ENCODE measurements at places on chromosomes 2 and 18.
A peak's percentile ranks its signal among the peaks of the same experiment; 100 is the strongest.

DNA sequence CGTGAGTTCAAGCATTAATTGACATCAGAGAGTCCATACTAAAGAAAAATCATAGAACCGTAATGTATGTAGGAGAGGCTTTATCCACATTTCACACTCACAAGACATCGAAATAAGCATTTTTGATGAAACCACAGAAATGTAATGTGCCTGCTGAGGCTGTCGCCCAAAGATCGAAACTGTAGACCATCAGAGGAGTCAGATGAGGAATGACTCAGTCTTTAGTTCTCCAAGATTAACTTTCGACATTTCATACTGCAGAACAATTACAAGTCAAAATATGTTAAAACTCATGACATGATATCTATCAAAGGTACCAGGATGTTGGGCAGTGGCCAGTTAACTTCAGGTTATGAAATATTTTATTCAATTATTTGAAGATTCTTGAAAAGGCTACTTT, 79.6 kb downstream of the RAB31 start:
- DNase-seq = peak; percentile 21

DNA sequence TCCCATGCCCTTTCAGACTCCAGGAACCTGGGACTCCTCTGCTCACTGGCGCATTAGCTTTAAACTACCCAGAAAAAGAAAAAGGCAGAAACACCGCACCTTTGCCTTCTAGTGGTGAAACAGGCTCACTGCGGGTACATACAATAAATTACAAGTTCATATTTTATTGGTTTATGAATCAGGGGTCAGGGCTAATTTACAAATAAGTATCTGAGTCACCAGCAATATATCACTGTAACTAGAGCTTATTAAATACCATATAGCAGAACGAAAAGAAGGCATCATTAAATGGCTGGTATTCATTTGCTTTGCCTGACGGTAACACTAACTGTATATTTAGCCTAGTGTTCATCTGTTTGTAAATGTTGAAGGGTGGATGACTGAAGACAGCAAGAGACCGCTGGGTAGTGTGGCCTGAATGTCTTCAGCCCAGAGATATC, 26.9 kb upstream of the DTNB start:
- DNase-seq = peak; percentile 63

DNA sequence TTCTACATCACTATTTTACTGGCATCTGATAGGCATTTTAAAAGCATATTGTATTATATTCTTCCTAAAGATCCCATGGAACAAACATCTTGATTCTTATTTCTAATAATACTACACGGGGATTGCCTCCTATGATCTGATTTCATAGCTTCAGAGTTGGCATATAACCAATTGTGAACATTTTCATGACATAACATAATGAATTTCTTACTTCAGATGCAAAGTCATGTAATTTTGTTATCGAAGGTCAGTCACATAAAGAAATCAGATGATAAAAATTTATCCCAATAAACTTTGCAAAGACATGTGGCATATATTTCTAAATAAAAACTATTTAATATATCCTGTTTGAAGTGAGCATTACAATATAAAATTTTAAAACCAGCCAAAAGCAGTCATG, 93.3 kb downstream of the COL5A2 start:
- no peak for DNase-seq

DNA sequence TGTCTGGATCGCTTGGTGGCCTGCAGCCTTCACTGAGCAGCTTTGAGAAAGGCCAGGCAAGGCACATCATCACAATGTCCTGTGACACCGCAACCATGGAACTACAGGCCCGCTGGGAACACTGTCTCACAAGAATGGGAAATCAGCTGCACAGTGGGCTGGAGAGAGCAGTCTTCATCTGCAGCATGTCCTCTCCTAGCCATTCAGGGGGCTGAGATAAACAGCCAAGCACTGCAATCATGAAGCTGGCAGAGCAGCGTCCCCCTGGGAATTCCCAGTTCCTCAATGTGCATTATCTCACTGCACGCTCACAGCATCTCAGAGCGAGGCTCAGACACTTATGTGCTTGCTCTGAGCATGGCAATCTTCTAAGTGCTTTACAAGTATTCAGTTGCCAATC, 1.9 kb downstream of the CMPK2 start:
- DNase-seq = no peak

DNA sequence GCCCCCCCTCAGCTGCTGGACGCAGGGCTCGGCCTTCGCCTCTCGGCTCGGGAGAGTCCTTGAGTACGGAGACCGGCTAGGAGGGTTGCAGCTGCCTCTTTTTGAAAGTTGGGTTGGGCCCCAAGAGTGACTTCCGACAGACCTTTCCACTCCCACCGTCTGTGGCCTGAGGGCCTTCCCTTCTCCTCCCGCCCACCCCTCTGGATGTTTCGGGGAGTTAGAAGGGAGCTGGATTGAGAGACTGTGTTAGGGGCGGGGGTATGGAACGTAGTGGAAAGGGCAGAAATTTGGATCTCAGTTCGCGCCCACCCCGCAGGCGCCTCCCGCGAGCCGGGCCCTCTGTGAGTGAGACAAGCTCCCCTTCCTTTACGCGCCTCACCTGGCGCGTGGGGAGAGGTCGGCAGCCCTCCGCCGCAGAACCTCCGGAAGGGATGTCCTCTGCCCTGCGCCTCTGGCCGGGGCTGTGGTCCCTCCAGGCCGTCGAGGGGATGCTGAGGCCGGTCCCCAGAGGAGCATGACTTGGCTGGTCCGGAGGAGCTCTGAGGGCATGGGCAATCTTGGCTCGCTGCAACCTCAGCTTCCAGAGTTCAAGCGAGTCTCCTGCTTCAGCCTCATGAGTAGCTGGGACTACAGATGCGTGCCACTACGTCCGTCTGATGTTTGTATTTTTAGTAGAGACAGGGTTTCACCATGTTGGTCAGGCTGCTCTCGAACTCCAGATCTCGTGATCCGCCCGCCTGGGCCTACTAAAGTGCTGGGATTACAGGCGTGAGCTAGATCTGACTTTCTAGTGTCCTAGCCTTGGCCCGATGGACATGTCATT, 15.9 kb downstream of the C2orf74 start:
- peak; percentile 25 for DNase-seq
